Activated naive CD8-positive, alpha-beta T cell treated with anti-CD3 and anti-CD28 coated beads for 36 hours (primary cell): ENCODE measurements at places on chromosomes 7 and 10. TPM values are rescaled to one million over a fixed set of nuclear protein-coding genes. Genes with fewer than 3 reads are reported as not detected.

Gene LIPJ
- total RNA-seq, result not detected

Gene CCDC172
- not detected for total RNA-seq

Gene FAM25C
- not detected for total RNA-seq

Gene CASTOR2
- 1.9 TPM for total RNA-seq

Gene PFKFB3
- 73.0 TPM for total RNA-seq

Gene NEBL
- 1.2 TPM for total RNA-seq

Gene HELLS
- 149 TPM for total RNA-seq

Gene IDI2
- total RNA-seq, result not detected

Gene PNLIPRP3
- not detected for total RNA-seq

DNA sequence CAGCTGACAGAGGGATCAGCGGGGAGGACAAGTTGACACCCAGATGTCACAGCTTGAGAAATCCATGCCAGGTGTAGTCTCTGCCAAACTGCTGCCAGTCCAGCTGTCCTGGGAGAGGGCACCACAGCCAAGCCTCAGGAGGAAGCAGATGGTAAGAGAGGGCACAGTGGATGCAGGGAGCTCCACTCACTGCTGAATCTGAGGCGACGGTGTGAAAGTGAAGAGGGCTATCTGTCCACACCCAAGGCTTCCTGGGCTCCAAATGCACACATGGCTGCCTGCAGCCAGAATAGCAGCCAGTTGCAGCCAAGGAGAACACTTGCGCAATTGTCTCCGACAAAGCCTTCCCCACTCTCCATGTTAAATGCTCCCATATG, 502.4 kb downstream of the GRID1 start:
- H3K27me3 ChIP-seq, result peaks cover 4% of the 10 kb centered on the region
- H3K27ac ChIP-seq, result no peak overlapping the region
- DNase-seq, result no peak
- no peaks in the 10 kb centered on the region for H3K4me1 ChIP-seq
- no peak overlapping the region for H3K4me3 ChIP-seq
- H3K36me3 ChIP-seq, result no peaks in the 10 kb centered on the region

GRCh38 chr7:112989531-112989930, 97.1 kb downstream of the GPR85 start:
- H3K27ac ChIP-seq, result no peak overlapping the region
- H3K36me3 ChIP-seq, result no peaks in the 10 kb centered on the region
- H3K27me3 ChIP-seq, result peaks cover 16% of the 10 kb centered on the region
- no peak overlapping the region for H3K4me3 ChIP-seq

GRCh38 chr7:147438216-147438615, 1152.3 kb upstream of the C7orf33 start:
- no peaks in the 10 kb centered on the region for H3K4me1 ChIP-seq
- no peaks in the 10 kb centered on the region for H3K36me3 ChIP-seq
- DNase-seq, result no peak
- no peak overlapping the region for H3K27ac ChIP-seq
- no peaks in the 10 kb centered on the region for H3K27me3 ChIP-seq

DNA sequence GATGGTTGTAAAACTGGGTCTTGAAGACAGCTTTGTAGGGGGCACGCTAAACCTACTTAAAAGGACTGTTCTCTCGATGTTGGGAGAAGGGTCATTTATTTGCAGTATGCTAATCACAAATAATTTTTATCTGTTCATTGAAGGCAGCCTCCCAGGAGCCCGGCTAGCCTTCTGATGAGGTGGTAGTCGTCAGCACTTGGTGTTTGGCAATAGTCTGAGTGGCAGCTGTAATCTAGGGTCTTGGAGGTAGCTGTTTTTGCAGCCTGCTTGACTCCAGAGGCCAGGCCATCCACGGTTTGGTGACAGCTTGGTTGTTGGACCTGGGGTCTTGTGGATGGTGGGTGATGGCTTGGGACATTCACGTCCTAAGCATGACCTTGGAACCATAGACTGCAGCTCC, 2.2 kb downstream of the GTF2IRD1 start:
- no peak for DNase-seq
- no peak overlapping the region for H3K27ac ChIP-seq
- peaks cover 15% of the 10 kb centered on the region for H3K4me1 ChIP-seq
- H3K4me3 ChIP-seq, result no peak overlapping the region

- no peak overlapping the region for H3K4me3 ChIP-seq
- peaks cover 2% of the 10 kb centered on the region for H3K36me3 ChIP-seq
Measured at GRCh38 chr10:13815756-13816155, 229.0 kb downstream of the PRPF18 start.

GRCh38 chr7:68684246-68684839, 913.9 kb upstream of the AUTS2 start:
- H3K27ac ChIP-seq, result no peak overlapping the region
- H3K36me3 ChIP-seq, result no peaks in the 10 kb centered on the region
- H3K4me3 ChIP-seq, result no peak overlapping the region
- no peak for DNase-seq

- H3K4me3 ChIP-seq, result no peak overlapping the region
- H3K27ac ChIP-seq, result no peak overlapping the region
- peaks cover 15% of the 10 kb centered on the region for H3K4me1 ChIP-seq
Measured at GRCh38 chr7:69738396-69738951, 140.2 kb downstream of the AUTS2 start.

GRCh38 chr10:132636358-132636757, 98.8 kb downstream of the INPP5A start:
- no peak overlapping the region for H3K4me3 ChIP-seq
- no peaks in the 10 kb centered on the region for H3K27me3 ChIP-seq
- H3K36me3 ChIP-seq, result no peaks in the 10 kb centered on the region
- H3K4me1 ChIP-seq, result peaks cover 23% of the 10 kb centered on the region

DNA sequence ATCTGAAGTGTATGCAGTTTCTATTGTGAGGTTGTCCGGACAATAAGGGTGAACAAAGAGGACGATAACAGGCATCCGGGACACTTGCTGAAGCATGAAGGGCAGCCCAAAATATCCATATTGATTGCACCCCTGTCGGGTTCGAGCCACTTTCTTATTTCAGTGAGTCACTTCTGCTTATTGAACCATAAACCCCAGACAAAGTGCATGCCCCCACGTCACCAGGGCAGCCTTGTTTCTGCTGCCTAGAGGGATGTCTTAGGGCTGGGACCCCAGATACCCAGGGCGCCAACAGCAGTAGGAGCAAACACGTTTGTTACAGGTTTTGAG, 175.3 kb upstream of the LYZL1 start:
- H3K4me3 ChIP-seq, result no peak overlapping the region
- H3K36me3 ChIP-seq, result peaks cover 2% of the 10 kb centered on the region
- no peaks in the 10 kb centered on the region for H3K27me3 ChIP-seq
